CD8-positive, alpha-beta memory T cell (primary cell): ENCODE measurements at places on chromosomes 5 and 9. TPM values are rescaled to one million over a fixed set of nuclear protein-coding genes. Genes with fewer than 3 reads are reported as not detected.

CCDC192 gene
- not detected for total RNA-seq

C5orf34 gene
- total RNA-seq, result 9.0 TPM

GRCh38 chr9:137785704-137786161, 91.8 kb upstream of the CACNA1B start:
- H3K4me1 ChIP-seq, result no peaks in the 10 kb centered on the region
- no peak overlapping the region for H3K4me3 ChIP-seq
- no peak overlapping the region for H3K27ac ChIP-seq
- H3K27me3 ChIP-seq, result no peaks in the 10 kb centered on the region

DNA sequence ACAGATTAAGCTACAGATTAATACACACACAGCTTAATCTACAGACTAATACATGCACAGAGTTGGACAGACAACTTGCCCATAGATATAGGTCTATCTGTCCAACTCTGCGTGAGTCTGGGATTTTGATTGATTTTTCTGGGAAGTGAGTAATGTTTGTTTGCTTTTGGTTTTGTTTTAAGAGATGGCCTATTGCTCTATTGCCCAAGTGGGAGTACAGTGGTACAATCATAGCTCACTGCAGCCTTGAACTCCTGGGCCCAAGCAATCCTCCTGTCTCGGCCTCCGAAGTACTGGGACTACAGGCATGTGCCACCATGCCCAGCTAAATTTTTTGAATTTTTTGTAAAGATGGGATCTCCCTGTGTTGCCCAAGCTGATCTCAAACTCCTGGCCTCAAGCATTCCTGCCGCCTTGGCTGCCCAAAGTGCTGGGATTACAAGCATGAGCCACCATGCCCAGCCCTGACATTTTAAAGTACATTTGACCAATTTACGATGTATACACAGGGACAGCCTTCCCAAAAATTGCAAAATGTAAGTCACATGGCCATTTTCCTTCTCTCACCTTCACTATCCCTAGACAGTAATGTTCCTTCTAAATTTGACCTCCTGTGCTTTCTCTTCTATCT, 50.8 kb downstream of the PAPPA start:
- H3K27me3 ChIP-seq, result no peaks in the 10 kb centered on the region
- no peaks in the 10 kb centered on the region for H3K36me3 ChIP-seq
- no peak overlapping the region for H3K27ac ChIP-seq
- H3K4me1 ChIP-seq, result no peaks in the 10 kb centered on the region

- H3K36me3 ChIP-seq, result no peaks in the 10 kb centered on the region
- no peak overlapping the region for H3K27ac ChIP-seq
- no peak overlapping the region for H3K4me3 ChIP-seq
- DNase-seq, result no peak
These were observed 183.4 kb downstream of the GOLPH3 start for GRCh38 chr5:31990701-31991110.

- H3K27ac ChIP-seq, result no peak overlapping the region
- H3K4me1 ChIP-seq, result no peaks in the 10 kb centered on the region
- no peak for DNase-seq
These were observed 327.7 kb downstream of the PIK3R1 start for GRCh38 chr5:68543212-68543611.

DNA sequence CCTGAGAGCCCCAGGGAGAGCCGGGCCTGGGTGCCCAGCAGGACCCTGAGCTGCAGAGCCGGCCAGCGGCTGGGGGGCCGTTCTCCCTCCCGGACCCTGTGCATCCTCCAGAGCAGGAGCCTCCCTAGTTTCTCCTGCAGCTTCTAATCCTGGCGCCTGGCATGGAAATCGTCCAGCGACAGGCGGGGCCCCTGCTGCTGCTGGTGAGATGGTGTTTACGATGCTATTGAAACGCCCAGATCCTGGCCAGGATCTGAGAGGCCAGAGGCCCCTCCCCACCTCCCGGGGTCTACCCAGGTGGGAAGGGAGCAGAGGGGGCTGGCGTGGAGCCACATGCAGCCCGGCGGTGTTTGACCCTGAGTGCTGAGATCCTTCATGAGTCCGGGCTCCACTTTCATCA, 38.2 kb upstream of the CEP72 start:
- H3K4me1 ChIP-seq, result no peaks in the 10 kb centered on the region
- no peak overlapping the region for H3K27ac ChIP-seq
- peaks cover 4% of the 10 kb centered on the region for H3K27me3 ChIP-seq
- H3K4me3 ChIP-seq, result no peak overlapping the region
- no peak for DNase-seq

DNA sequence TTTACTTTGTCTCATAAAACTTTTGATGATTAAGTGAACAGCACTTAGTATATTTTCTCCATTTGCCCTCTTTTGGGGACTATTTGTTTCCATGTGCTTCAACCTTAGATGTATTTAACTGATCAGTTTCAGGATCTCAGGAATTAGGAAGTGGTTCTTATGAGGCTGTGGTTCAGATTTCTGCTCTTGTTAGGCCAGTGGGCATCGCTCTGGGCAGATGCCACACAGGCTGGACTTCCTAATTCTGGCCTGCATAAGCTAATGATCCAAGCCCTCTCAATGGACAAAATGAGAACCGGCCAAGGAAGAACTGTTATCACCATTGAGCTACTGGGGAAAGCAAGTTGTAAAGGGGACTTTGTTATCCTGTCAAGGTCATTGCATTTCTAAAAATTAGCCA, 6.9 kb downstream of the ARHGAP26 start:
- H3K27ac ChIP-seq, result no peak overlapping the region
- H3K4me3 ChIP-seq, result no peak overlapping the region
- H3K4me1 ChIP-seq, result peaks cover 39% of the 10 kb centered on the region
- no peaks in the 10 kb centered on the region for H3K36me3 ChIP-seq
- no peak for DNase-seq
